MG63 (cell line): ENCODE measurements at places on chromosomes 1 and 21. TPM values are rescaled to one million over a fixed set of nuclear protein-coding genes. Genes with fewer than 3 reads are reported as not detected.

GRCh38 chr1:36796106-36796590, 238.2 kb downstream of the GRIK3 start:
- DNase-seq, result no peak

DNA sequence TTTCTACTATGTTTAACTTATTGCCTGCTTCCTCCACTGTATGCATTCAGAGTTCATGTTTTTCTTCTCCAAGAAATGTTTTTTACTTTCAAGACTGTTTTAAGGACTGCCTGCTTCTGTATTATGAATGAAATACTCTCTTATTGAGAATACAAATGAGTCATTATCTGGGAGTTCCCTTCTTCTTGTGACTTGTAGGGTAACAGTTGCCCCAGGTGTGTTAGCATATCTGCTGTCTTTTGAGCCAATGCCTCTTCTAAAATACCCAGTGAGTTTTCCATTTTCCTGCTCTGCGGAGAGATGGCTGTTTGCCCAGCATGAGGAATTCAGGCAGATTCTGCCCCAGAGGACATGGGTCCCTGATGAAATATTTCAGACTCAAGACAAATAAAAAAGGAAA, 34.1 kb upstream of the ST6GALNAC5 start:
- no peak for DNase-seq

GRCh38 chr1:29500041-29500440, 263.7 kb downstream of the PTPRU start:
- no peak for DNase-seq

- no peak for DNase-seq
These were observed 298.5 kb upstream of the PROX1 start for GRCh38 chr1:213689260-213689659.

GRCh38 chr21:14890141-14890540, 174.7 kb downstream of the NRIP1 start:
- DNase-seq, result no peak

- peak; percentile 73 for DNase-seq
These were observed 712 bp upstream of the LAMB3 start for GRCh38 chr1:209652873-209653401.

GRCh38 chr1:212860713-212861581, 2.9 kb downstream of the FLVCR1 start:
- DNase-seq, result no peak

GRCh38 chr1:27598902-27599528, 4.9 kb downstream of the AHDC1 start:
- DNase-seq, result peak; percentile 72

DNA sequence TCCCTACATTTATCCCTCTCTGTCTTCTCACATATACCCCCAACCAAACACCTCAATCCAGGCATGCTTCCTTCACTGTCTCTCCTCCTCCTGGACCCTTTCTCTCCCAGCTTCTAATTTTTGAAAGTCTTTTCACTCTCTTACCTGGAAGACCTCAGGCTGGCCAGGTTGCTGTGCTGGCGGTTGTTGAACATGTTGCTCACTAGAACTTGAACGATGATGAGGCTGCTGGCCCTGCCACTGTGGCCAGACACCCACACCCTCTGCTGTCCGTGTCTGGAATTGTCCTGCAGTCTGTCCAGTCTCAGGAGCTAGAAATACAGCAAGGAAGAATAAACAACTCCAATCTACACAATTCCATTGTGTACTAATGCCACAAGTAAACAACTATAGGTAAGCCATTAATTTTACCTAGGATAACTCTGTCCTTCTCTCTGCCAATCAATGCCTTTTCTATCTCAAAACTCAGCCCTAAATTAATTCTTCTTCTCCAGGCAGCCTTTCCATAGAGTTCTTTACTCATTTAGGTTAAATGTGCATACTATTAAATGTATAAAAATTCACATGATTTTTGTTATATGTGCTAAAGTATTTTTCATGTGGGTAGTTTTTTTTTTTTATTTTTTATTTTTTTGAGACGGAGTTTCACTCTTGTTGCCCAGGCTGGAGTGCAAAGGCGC, 5.1 kb upstream of the CTSK start:
- peak; percentile 57 for DNase-seq

DNA sequence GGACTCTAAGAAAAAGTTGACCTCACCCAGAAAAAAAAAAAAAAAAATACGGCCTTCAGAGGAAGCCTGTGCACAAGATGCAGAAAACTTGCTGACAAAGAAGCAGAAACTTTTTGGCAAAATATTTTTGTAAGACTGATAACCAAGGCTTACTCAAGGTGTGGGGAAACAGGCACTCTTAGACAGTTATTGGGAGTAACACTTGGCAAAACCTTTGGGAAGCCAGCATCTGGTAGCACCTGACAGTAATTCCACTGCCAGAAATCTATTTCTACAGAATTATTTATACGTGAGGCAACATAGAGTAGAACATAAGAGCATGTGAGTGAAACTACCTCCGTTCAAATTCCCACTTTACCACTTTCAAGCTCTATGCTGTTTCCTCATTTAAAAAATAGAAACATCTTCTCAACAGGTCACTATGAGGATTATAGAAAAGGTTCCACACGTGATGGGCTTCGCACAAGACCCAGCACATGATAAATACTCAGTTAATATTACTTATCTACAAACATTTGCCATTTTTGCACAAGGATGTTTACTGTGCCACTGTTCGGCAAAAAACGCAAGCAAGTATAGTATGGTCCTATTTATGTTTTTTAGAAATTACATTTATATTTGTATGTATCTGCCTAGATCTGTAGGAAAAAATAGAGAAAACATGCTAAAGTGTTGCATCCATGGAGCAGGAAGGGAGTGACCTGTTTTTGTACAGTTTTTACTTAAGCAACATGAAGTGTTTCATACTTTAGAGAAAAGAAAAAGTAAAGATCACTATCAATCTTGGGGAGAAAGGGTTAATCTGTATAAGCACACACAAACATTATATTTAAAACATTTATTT, 22.2 kb downstream of the MRPL39 start:
- no peak for DNase-seq

- DNase-seq, result no peak
These were observed 49.9 kb downstream of the WNT2B start for GRCh38 chr1:112558634-112559033.

- no peak for DNase-seq
These were observed 270.8 kb downstream of the COL11A1 start for GRCh38 chr1:102837551-102837950.

DNA sequence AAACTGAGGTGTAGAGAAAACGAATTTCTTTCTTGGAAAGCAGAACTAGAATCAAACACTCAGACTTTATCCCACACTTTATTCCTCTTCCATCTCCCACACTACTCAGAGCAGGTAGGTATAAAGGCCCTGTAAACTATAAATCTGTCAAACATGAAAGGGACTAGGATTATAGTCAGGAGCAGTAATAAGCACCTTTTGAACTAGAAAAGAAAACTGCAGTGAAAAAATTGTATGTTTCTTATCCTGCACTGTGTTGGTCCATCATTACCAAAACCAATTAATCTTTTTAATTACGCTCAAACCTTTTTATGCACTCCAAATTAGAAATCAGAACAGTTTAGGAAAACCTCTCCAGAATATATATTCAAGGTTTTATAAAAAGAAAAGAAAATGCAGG, 47.6 kb downstream of the LPAR3 start:
- DNase-seq, result no peak

DNA sequence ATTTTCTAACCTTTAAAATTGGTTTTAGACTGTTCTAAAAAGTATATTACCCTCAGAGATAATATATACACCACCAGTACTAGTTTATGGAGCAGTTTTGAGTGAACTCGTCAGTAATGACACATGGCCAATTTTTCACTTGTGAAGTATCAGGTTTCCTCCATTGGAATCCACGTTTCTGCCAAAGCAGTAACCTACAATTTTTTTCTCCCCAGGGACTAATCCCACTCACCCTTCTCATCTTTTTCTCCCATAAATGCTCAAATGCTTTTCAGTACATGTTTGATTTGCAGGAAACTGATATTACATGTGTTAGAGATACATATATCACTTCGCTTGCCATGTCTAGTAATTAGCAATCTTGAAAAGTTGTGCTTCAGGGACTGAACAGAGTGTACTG, 94.1 kb downstream of the COL24A1 start:
- DNase-seq, result peak; percentile 11

DNA sequence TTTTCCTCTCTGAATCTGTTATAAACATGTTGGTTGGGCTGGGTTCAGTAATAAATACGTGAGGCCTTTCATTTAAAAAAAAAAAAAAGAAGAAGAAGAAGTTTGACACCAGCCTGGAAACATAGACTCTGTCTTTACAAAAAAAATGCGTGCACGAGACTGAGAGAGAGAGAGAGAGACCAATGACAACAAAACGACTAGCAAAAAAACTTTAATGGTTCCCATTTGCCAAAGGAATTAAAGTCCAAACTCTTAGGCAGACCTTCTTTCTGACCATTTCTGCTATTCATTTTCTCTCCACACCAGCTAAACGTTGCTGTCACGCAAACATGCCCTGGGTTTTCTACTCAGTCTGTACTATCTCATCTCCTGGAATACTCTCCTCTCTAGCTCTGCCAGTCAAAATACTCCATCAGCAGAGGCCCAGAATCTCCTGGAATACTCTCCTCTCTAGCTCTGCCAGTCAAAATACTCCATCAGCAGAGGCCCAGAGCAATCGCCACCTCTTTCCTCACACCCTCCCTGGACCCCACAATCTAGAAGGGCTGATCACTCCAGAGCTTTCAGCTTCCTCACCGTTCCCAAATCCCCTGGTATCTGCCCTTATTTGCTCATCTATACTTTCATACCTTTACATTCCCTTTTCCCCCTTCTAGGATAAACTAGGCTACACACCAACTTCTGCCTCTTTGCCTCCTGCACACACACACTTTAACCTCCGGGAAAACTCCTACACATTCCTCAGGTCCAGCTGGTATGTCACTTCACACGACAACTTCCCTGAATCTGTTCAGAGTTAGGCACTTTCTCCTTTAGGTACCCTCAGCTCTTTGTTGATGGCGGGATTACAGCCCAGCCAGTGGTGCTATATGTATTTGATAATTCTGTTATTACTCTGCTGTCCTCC, 100.0 kb downstream of the CDC7 start:
- DNase-seq, result no peak

DNA sequence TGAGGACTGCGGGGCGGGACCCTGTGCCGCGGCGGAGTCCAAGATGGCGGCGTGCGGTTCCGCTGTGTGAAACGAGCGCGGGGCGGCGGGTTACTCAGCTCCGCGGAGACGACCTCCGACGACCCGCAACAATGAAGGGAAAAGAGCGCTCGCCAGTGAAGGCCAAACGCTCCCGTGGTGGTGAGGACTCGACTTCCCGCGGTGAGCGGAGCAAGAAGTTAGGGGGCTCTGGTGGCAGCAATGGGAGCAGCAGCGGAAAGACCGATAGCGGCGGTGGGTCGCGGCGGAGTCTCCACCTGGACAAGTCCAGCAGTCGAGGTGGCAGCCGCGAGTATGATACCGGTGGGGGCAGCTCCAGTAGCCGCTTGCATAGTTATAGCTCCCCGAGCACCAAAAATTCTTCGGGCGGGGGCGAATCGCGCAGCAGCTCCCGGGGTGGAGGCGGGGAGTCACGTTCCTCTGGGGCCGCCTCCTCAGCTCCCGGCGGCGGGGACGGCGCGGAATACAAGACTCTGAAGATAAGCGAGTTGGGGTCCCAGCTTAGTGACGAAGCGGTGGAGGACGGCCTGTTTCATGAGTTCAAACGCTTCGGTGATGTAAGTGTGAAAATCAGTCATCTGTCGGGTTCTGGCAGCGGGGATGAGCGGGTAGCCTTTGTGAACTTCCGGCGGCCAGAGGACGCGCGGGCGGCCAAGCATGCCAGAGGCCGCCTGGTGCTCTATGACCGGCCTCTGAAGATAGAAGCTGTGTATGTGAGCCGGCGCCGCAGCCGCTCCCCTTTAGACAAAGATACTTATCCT, 430 bp downstream of the RBM15 start:
- peak; percentile 74 for DNase-seq

- DNase-seq, result no peak
These were observed 35.4 kb downstream of the MIA3 start for GRCh38 chr1:222653178-222653827.

- no peak for DNase-seq
These were observed 41.4 kb downstream of the NOS1AP start for GRCh38 chr1:162110910-162111309.

GRCh38 chr1:16146279-16147155, 9.4 kb downstream of the EPHA2 start:
- DNase-seq, result peak; percentile 89

DNA sequence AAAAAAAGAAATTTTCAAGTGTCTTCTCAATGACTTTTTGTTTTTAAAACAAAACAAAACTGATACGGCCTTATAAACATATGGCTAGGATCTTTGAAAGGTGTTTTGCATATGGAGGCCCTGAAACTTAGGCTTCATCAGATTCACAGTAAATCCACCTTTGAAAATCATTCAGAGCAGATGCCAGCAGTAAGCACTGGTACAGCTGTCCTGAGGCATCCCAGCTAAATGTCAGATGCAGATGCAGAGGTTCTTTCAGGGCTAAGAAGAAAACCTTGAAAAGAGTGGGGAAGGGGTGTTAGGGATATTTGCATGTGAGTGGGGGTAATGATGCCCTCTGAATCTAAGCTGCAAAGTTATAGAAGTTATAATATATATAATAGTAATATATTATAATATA, 56.2 kb upstream of the GNG12 start:
- no peak for DNase-seq

GRCh38 chr1:216183454-216183853, 239.8 kb downstream of the USH2A start:
- peak; percentile 7 for DNase-seq

NUDT4B gene
- 27.1 and 60.8 TPM in 2 replicates for total RNA-seq

RHOU gene
- total RNA-seq, result 2.5 and 4.8 TPM in 2 replicates

LYPD8 gene
- total RNA-seq, result not detected in 2 replicates

RAP1GAP gene
- 0.22 TPM in 1 of 2 replicates, not detected in the other for total RNA-seq

FBLIM1 gene
- total RNA-seq, result 17.5 and 23.1 TPM in 2 replicates

RCOR3 gene
- 9.3 and 11.6 TPM in 2 replicates for total RNA-seq

VCAM1 gene
- total RNA-seq, result not detected in 2 replicates

CELA2B gene
- not detected in 2 replicates for total RNA-seq

OR2M2 gene
- not detected in 2 replicates for total RNA-seq

HES2 gene
- total RNA-seq, result 0.59 TPM in 1 of 2 replicates, not detected in the other
